ENCODE measurements at places on chromosomes 1 and 21. TPM values are rescaled to one million over a fixed set of nuclear protein-coding genes. Genes with fewer than 3 reads are reported as not detected.

Gene CALML6
- 0.46 TPM for total RNA-seq

Gene FALEC
- total RNA-seq = 0.33 TPM

Gene ERICH3
- not detected for total RNA-seq

Gene TP73
- 0.07 TPM for total RNA-seq

Gene BLACAT1
- 0.07 TPM for total RNA-seq

Gene SPEN
- 28.5 TPM for total RNA-seq

Gene DNALI1
- 3.9 TPM for total RNA-seq

Gene MUL1
- total RNA-seq = 28.2 TPM

Gene GJA8
- not detected for total RNA-seq

Gene MPL
- not detected for total RNA-seq

Gene EVA1C
- 8.5 TPM for total RNA-seq

Gene OLFML2B
- total RNA-seq = 19.4 TPM

Gene AGMAT
- total RNA-seq = 0.52 TPM

Gene RPS6KC1
- 38.0 TPM for total RNA-seq

Gene GPR37L1
- total RNA-seq = not detected

Gene RNF186
- total RNA-seq = not detected

Gene GPR153
- 11.5 TPM for total RNA-seq

Gene PLPP3
- total RNA-seq = 49.2 TPM

Gene SPRR2A
- total RNA-seq = not detected

Gene PCBP3
- total RNA-seq = 2.5 TPM

Gene LCE6A
- not detected for total RNA-seq

Gene ZNF695
- total RNA-seq = 0.79 TPM

Gene BMP8B
- total RNA-seq = not detected

Gene LCE1A
- total RNA-seq = not detected

Gene WNT3A
- not detected for total RNA-seq

Gene SPATA21
- total RNA-seq = not detected

Gene PROX1
- total RNA-seq = 0.07 TPM

Gene PGLYRP3
- not detected for total RNA-seq

Gene ITLN2
- total RNA-seq = 0.52 TPM

Gene VPS26C
- total RNA-seq = 77.0 TPM

Gene SLC30A10
- total RNA-seq = 0.07 TPM

Gene C1orf226
- total RNA-seq = 0.07 TPM

Gene TARDBP
- 53.5 TPM for total RNA-seq

Gene SPATA6
- 6.2 TPM for total RNA-seq

Gene SYT14
- 9.1 TPM for total RNA-seq

Gene ADCY10
- under 0.01 TPM for total RNA-seq

Gene FMN2
- 21.0 TPM for total RNA-seq

Gene FMOD
- 32.6 TPM for total RNA-seq

Gene TMEM52
- total RNA-seq = 0.43 TPM

Gene PDZK1
- total RNA-seq = 0.33 TPM
